Gastrocnemius medialis (tissue), 4 donors: ENCODE measurements at places on chromosomes 3 and 15. TPM values are rescaled to one million over a fixed set of nuclear protein-coding genes. Genes with fewer than 3 reads are reported as not detected.

The GOLGA6D gene
- total RNA-seq: not detected

The ARHGEF26 gene
- 1.0 TPM for total RNA-seq

The PLSCR2 gene
- total RNA-seq: not detected

DNA sequence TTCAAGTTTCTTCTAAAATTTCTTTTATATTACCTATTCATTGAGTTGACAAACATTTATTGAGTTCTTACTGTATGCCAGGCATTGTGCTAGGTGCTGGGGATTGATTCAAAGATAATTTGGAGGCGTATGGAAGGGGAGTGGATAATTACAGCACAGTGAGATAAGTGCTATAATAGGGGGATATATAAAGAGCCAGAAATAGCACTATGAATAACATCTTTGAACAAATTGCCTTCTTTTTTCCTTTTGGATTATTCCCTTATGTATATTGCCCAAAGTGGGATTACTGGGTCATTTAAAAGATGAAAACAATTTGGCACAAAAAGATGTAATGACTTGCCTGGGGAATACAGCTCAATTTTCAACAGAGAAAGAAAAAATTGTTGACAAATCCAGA is 64.6 kb downstream of the LPP start:
- no peak for DNase-seq

DNA sequence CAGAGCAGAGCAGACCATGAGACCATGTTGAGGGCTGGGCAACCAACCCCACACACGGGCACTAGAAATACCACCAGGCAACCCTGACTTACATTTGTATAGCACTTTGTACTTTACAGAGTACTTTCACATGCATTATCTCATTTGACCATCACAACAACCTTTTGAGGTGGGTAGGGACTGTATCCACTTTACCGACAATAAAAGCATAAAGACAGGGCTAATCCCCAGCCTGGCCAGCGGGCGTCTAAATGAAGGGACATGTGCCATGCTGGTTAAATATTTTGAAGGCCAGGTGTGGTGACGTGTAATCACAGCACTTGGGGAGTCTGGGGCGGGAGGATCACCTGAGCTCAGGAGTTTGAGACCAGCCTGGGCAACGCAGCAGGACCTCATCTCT is 23.6 kb downstream of the RASGRP1 start:
- DNase-seq: no peak
